Heart left ventricle (tissue), 16 donors: ENCODE measurements at places on chromosomes 5 and 9. TPM values are rescaled to one million over a fixed set of nuclear protein-coding genes. Genes with fewer than 3 reads are reported as not detected.

DNA sequence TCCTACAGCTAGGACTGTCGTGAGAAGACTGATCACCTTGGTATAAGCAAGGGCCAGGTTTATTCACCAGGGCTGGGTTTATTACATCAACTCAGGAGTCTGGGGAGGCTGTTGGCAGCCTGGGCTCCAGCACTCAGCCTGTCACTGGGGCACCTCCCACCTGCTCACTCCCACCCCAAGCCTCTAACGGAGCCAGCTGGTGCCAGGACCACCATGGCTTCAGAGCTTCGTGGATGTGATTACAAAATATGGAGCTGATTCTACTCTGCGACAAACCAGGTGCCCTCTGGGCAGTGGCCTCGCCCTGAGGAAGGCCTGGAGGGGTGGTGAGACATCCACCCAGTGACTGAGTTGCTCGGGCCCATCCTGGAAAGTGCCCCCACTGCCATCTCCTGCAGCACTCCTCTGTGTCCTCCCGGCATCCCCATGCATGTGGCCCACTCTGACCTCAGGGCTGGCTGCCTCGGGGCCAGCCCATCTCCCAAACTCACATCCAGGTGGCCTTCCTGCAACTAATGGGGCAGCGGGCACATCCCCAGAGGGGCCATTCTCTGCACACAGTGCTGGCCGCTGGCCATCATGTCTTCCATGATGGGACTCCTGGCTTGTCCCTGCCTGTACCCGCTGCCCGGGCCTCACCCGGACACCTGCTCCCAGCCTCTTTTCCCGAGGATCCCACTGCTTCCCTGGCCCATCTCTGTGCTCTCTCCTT is 49.6 kb downstream of the SECISBP2 start:
- H3K27me3 ChIP-seq: no peaks in the 10 kb centered on the region
- H3K4me3 ChIP-seq: no peak overlapping the region
- no peaks in the 10 kb centered on the region for H3K36me3 ChIP-seq
- no peak overlapping the region for H3K27ac ChIP-seq

DNA sequence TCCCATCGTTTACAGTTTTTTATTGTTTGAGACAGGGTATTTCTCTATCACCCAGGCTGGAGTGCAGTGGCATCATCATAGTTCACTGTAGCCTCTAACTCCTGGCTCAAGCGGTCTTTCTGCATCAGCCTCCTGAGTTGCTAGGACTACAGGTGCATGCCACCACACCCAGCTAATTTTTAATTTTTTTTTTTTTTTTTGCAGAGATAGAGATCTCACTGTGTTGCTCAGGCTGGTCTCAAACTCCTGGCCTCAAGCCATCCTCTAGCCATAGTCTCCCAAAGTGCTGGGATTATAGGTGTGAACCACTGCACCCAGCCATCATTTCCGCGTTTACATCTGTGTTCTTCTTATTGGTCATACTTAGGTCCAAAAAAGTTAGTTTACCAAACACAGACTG is 53.6 kb downstream of the FSD1L start:
- H3K36me3 ChIP-seq: peaks cover 2% of the 10 kb centered on the region
- no peaks in the 10 kb centered on the region for H3K4me1 ChIP-seq
- H3K27me3 ChIP-seq: no peaks in the 10 kb centered on the region
- no peak overlapping the region for H3K27ac ChIP-seq

The PDE6A gene
- not detected for total RNA-seq

The WWC1 gene
- total RNA-seq: 1.3 TPM

DNA sequence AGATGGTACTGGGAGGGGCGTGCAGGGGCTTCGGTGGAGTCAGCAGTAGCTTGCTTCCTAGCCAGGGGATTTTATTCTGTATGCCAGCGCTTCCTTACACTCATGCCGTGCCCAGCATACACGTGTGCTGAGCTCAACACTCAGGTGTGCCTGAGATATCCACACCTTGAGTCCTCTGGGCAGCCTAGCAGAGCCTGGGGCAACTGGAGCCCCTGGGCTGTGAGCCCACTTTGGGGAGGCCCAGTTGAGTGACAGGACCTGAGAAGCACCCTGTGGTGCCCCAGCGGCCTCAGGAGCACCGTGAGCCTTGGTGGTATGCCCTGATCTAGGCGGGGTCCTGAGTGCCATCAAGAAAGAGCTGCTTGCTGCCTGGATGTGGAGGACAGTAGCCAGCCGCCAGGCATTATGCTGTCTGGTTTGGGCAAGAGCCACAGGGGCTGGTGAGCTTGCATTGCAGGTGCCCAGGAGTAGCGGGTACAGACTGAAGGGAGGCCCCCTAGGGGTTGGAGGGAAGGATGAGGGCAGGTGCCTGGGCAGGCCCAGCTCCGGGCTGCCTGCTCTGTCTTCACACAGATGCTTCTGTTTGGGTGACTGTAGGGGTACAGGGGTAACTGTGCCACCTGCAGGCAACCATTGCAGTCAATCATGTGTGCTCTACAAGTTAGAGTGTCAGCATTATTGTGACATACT is 42.9 kb downstream of the BNIP1 start:
- no peaks in the 10 kb centered on the region for H3K4me1 ChIP-seq
- DNase-seq: no peak
- no peak overlapping the region for H3K27ac ChIP-seq
- H3K27me3 ChIP-seq: no peaks in the 10 kb centered on the region
- H3K4me3 ChIP-seq: no peak overlapping the region
- no peaks in the 10 kb centered on the region for H3K36me3 ChIP-seq

The CD14 gene
- 17.7 TPM for total RNA-seq

DNA sequence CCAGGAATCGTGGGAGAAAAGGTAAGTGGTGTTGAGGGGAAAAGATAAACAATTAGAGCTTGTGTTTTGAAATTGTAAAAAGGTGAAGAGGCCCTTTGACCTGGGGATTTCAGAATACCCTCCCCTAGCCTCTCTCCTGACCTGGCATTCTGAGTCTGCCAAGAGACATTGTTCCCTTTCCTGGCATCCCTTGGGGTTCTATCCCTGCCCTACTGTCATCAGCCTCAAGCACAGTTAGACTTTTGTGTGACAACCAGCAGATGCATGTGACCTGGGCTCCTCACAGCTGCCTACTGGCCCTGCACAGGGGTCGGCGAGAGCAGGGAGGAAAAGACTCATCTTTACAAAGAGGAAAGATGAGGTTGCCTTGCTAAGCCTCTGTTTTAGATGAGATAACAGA is 72.2 kb upstream of the ORM1 start:
- H3K36me3 ChIP-seq: no peaks in the 10 kb centered on the region
- H3K4me3 ChIP-seq: no peak overlapping the region
- peaks cover 26% of the 10 kb centered on the region for H3K4me1 ChIP-seq
- no peak for DNase-seq
- H3K27ac ChIP-seq: peak overlapping the region; percentile 70

The FAT2 gene
- total RNA-seq: 0.04 TPM

The TMEM232 gene
- 3.0 TPM for total RNA-seq

DNA sequence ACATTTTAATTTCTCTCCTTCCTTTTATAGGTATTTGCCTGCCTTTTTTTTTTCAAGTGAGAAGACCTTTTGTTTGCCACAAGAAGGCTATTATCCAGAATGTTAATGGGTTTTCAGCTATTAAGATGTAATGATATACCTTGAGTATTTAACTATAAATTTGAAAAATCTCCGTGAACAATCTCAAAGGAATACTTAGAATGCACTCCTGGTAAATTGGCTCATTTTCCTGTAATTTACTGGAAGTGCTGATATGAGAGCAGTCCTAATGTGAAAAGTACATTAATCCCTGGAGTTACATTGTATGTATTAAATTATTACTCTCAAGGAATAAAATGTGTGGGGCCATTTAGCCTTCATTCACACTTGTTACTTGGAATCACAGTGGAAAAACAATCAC is 32.4 kb downstream of the AOPEP start:
- H3K36me3 ChIP-seq: peaks cover 3% of the 10 kb centered on the region
- H3K27me3 ChIP-seq: no peaks in the 10 kb centered on the region
- H3K27ac ChIP-seq: no peak overlapping the region
- no peak overlapping the region for H3K4me3 ChIP-seq

DNA sequence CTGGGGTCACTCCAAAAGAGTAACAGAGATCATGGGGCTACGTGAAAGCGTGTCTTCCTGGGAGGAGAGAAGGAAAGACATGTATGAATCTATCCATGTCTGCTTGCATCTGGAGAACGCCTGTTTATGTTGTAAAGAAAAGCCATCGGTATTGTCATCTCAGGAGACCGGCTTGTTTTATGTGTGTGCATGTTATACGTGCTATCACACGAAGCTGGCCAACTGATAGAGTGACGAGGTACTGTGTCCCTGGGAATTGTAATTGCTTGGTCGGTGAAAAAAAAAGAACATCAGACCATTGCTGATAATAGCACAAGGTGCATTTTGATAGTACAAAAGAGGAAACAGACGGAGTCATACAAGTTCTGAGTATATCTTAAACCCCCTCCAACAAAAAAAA is 370 bp upstream of the CDH6 start:
- peak overlapping the region; percentile 38 for H3K4me3 ChIP-seq
- no peak for DNase-seq
- peaks cover 3% of the 10 kb centered on the region for H3K4me1 ChIP-seq
- H3K36me3 ChIP-seq: no peaks in the 10 kb centered on the region
- peaks cover 17% of the 10 kb centered on the region for H3K27me3 ChIP-seq
- H3K27ac ChIP-seq: peak overlapping the region; percentile 4

DNA sequence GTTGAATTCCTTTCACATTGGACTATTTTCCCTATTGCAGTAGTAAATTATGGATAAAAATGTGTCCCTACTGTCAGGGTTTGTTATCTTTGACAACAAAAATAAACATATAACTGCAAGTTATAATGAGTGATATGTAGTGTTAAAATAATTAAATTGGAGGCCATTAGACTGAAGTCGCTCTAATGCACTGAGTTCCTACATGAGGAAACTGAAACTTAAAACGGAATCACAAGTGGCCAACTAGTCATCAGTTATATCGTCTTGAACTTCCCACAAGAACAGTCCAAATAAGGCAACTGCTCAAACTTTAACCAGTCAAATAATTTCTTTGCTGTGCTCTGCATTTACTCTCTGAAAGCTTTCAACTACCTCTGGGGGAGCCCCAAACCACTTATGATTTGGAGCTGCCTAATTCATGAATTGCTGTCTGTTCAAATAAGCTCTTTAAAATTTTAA is 2.1 kb upstream of the IFT74 start:
- no peaks in the 10 kb centered on the region for H3K4me1 ChIP-seq
- DNase-seq: no peak
- no peak overlapping the region for H3K27ac ChIP-seq

DNA sequence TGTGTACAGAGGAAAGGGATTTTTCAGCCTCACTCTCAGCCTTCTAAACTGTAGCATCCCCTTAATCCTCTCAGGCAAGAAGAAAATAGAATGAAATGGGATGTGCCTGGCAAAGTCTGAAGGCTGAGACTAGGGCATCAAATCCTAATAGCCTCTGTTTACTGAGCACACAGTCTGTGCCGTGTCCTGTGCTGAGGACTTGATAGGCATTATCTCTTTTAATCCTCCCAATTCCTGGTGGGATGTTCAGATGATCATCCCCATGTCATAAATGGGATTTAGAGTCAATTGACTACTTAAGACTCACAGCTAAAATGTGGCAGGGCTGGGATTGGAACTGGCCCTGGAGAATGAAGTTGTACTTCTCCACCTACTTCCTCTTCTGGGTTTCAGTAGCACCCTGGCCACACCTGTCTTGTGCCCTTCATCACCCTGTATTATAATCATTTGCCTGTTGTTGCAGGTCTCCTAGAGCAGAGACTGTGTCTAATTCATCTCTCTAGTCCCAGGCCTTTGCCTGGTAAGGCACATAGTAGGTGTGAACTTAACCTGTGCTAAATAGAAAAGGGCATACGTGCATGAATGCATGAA is 81.0 kb downstream of the WWC1 start:
- no peak overlapping the region for H3K27ac ChIP-seq
- H3K4me1 ChIP-seq: no peaks in the 10 kb centered on the region
- no peak overlapping the region for H3K4me3 ChIP-seq
- DNase-seq: no peak
- H3K27me3 ChIP-seq: no peaks in the 10 kb centered on the region

- no peak overlapping the region for H3K27ac ChIP-seq
- H3K4me3 ChIP-seq: no peak overlapping the region
- peaks cover 39% of the 10 kb centered on the region for H3K4me1 ChIP-seq
- H3K36me3 ChIP-seq: no peaks in the 10 kb centered on the region
Measured at GRCh38 chr5:66851306-66851705, 255.1 kb downstream of the MAST4 start.

- no peaks in the 10 kb centered on the region for H3K27me3 ChIP-seq
- peaks cover 7% of the 10 kb centered on the region for H3K4me1 ChIP-seq
- no peak overlapping the region for H3K4me3 ChIP-seq
- H3K27ac ChIP-seq: no peak overlapping the region
Measured at GRCh38 chr5:41346609-41347008, 133.3 kb upstream of the C6 start.

GRCh38 chr9:1300941-1301340 is 250.8 kb downstream of the DMRT2 start:
- no peak overlapping the region for H3K4me3 ChIP-seq
- DNase-seq: no peak
- no peaks in the 10 kb centered on the region for H3K27me3 ChIP-seq
- H3K4me1 ChIP-seq: no peaks in the 10 kb centered on the region
- no peaks in the 10 kb centered on the region for H3K36me3 ChIP-seq

The FOXD4L3 gene
- not detected for total RNA-seq
